ENCODE measurements at places on chromosomes 16 and 17. TPM values are rescaled to one million over a fixed set of nuclear protein-coding genes. Genes with fewer than 3 reads are reported as not detected.

Gene ANTKMT
- 40.5 TPM for polyA plus RNA-seq

Gene ODF4
- polyA plus RNA-seq = not detected

Gene CRYBA1
- not detected for polyA plus RNA-seq

Gene INCA1
- 0.99 TPM for polyA plus RNA-seq

Gene PLCG2
- 10.8 TPM for polyA plus RNA-seq

Gene KRT24
- polyA plus RNA-seq = not detected

Gene NR1D1
- 2.3 TPM for polyA plus RNA-seq

Gene FGF11
- polyA plus RNA-seq = 0.70 TPM

Gene GAS2L2
- polyA plus RNA-seq = not detected

Gene OR3A3
- not detected for polyA plus RNA-seq

Gene RAB37
- polyA plus RNA-seq = 0.10 TPM

Gene LITAFD
- not detected for polyA plus RNA-seq

Gene FAM234A
- polyA plus RNA-seq = 89.4 TPM

Gene HES7
- 0.19 TPM for polyA plus RNA-seq

Gene PLK1
- 111 TPM for polyA plus RNA-seq

Gene CACNG5
- not detected for polyA plus RNA-seq

Gene ADAMTS18
- polyA plus RNA-seq = 11.7 TPM

Gene NTN1
- polyA plus RNA-seq = 0.13 TPM

Gene MMP28
- polyA plus RNA-seq = 7.1 TPM

Gene DUSP14
- polyA plus RNA-seq = 62.5 TPM

Gene ABCC12
- not detected for polyA plus RNA-seq

Gene BIRC5
- polyA plus RNA-seq = 32.8 TPM

Gene P2RX1
- 0.05 TPM for polyA plus RNA-seq

Gene TBC1D3
- polyA plus RNA-seq = not detected

Gene FOXF1
- polyA plus RNA-seq = 1.4 TPM

Gene SLC16A3
- 95.9 TPM for polyA plus RNA-seq

Gene PSKH1
- polyA plus RNA-seq = 48.8 TPM

Gene SLC38A8
- not detected for polyA plus RNA-seq

Gene MYH8
- not detected for polyA plus RNA-seq

Gene RAB11FIP4
- 0.32 TPM for polyA plus RNA-seq

Gene DOC2B
- 0.22 TPM for polyA plus RNA-seq

Gene DNAI2
- polyA plus RNA-seq = not detected

Gene SLC13A5
- polyA plus RNA-seq = 0.03 TPM

Gene TBX21
- polyA plus RNA-seq = not detected

Gene DNAH2
- polyA plus RNA-seq = 0.10 TPM

Gene STX1B
- 0.21 TPM for polyA plus RNA-seq
